ENCODE measurements at places on chromosomes 2 and 18.

- no peak for DNase-seq
These were observed 87.6 kb downstream of the PLCL1 start for GRCh38 chr2:197891897-197892442.

DNA sequence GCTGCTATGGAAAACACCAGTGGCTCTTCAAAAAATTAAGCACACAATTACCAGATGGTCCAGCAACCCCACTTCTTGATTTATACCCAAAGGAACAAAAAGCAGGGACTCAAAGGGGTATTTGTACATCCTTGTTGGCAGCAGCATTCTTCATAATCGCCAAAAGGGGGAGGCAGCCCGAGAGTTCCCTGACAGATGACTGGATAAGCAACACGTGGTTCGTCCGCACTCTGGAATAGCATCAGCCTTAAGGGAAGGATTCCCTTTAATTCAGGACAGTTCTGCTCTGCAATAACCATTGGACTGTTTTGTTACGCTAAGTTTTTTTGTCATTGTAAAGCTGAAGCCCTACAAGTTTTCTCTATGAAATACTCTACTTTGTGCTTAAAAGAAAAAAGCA is 76.7 kb upstream of the TWIST2 start:
- peak; percentile 24 for DNase-seq

DNA sequence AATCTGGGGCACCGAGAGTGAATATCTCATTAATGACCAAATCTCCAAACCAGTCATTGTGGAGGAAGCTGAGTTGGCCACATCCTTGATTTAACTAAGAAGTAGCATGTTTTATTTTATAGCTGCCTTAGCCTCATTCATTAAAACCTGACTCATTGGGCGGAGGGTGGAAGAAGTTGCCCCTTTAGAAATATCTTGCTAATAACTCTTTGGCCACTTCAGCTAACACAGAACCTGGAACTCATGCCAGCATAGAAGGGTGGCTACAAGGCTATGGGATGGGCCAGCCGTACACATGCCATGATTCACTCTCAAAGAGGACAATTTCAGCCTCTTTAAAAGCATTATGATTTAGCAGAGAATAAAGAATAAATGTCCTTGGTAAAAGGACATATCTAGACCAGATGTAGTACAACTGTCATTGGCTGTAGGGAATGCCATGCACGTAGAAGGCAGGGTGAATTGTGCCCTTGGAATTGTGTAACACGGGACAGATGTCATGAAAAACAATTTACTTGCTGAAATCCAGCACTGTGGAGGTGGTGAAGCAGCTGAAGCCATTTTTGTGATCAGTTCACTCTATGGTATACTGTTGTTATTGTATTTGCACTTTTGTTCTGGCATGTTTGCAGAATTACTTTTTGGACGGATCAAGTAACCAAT is 330.0 kb downstream of the PLCL1 start:
- DNase-seq, result peak; percentile 45

GRCh38 chr2:113238871-113239839 is 39.6 kb downstream of the PAX8 start:
- no peak for DNase-seq

- DNase-seq, result no peak
These were observed 317.8 kb downstream of the MBD2 start for GRCh38 chr18:53906681-53907080.

- no peak for DNase-seq
These were observed at the start of gene OXER1 for GRCh38 chr2:42764096-42764495. Gene OXER1, minus strand, starts transcription at chr2:42764135. Its CDS starts 73 bp downstream, at chr2:42764062.

DNA sequence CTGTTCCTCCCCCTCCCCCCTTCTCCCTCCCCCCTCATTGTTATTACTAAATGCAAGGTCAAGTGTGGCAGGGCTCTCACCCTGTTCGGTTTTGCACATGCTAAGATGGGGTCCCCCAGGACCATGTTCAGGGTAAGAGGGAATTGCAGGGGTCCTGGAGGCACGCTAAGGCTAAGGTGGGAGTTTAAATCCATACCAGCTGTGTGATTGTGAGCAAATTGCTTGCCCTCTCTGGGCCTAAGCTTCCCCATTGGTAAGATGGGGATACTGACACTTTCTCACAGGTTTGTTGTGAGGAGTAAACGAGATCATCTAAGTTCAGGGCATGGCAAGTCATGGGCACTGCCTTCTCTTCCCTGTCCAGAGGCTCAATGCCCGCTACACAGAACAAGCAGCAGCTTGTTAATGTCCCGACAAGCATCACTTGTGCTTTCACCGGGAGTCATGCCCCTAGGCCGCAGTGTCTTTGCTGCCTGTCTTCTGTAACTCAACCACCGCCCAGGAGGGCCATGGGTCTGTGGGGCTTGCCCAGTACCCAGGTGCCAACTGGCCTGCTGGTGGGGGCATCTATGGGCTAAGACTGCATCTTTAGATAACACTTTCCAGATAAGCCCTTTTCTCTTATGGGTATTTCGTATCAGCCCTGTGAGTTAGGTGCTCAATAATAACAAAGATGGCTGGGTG is 279.1 kb downstream of the MYCN start:
- DNase-seq, result no peak

- peak; percentile 56 for DNase-seq
These were observed 98.1 kb downstream of the COL6A3 start for GRCh38 chr2:237315829-237316225.

GRCh38 chr18:45573514-45573913 is 41.8 kb upstream of the SLC14A2 start:
- no peak for DNase-seq

GRCh38 chr18:70907673-70908072 is 618.8 kb downstream of the SOCS6 start:
- no peak for DNase-seq

DNA sequence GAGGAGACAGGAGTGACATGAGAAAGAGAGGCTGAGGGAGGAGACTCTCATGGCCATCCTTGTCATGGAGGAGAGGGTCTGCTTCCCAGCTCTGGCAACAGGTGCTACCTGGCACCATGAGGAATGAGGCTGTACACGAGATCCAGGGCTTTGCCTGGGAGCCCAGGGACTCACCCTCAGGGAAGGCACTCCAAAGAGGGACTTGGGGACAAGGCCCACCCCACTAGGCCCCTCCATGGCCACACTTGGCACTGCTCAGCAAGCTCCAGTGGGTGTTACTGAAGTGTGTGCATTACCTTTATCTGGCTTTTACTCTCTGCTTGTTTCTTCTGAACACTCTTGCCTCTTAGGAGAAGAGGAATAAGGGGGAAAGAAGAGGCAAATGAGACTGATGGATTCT is 2.7 kb downstream of the CFAP65 start:
- DNase-seq, result no peak

- no peak for DNase-seq
These were observed 66.8 kb upstream of the FOSL2 start for GRCh38 chr2:28325567-28326468.

All from fibroblast of skin of abdomen (primary cell).